ENCODE measurements at places on chromosomes 1 and 21.

- no peak for DNase-seq
These were observed 23.9 kb downstream of the TRPM2 start for GRCh38 chr21:44377201-44377921.

DNA sequence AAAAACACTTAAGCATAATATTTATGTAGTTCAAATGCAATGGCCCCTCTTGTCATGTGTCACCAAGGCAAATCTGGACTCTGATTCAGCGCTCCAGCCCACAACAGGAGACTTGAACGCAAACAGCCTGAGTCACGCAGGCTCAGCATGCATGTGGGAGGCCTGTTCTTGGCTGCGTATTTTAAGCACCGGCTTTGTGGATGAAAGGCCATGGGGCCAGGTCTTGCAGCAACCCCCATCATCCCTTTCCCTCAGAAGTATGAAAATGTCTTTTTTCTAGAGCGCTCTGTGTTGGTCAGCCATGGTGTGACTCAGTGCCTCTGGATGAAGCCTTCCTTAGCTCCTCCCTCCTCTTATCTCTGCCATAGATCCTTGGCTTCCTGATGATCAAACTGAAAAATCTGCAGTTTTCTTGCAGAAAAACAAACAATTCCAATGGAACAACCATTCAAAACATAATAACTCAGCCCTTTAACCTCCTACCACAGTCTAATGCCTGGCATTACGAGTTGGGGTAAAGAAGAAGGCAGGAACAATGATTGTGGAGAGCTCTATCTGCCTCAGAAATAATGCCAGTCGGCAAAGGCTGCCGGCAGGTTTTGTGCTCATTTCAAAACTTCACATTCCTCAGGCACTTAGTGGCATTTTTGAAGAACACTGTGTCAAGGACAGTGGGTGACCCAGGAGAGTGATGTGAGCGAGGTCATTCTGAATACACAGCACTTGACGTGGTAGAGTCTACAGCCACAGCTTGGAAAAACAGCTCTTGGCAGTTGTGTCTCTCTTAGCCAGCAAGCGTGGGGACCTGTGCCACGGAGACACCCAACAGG lies 167.5 kb downstream of the CLIC6 start:
- peak; percentile 61 for DNase-seq

GRCh38 chr21:14591882-14592281 lies 45.8 kb upstream of the SAMSN1 start:
- DNase-seq = peak; percentile 15

GRCh38 chr1:27400082-27400962 lies 7.9 kb downstream of the GPR3 start:
- DNase-seq = no peak

- DNase-seq = no peak
These were observed 33.7 kb downstream of the XCL2 start for GRCh38 chr1:168509875-168510791.

DNA sequence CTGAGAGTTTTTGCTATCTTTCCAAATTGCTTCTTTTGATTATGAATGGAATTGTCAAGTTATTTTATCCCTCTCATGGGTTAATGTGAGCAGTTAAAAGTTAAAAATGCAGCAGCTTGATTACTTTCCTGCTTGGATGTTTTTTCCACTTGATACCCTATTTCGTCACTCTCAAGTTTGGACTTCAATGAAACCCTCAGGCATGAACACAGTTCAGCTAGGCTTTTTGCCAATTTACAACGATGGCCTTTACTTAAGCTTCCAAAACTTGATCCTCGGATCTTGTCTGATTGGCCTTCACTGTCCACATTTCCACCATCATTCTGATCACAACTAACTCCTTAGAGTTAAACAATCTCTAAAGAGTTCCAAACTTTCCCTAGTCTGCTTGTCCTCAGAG lies 752.4 kb upstream of the PRMT6 start:
- no peak for DNase-seq

GRCh38 chr21:30234643-30235042 lies 18.7 kb upstream of the CLDN8 start:
- DNase-seq = no peak

- DNase-seq = peak; percentile 9
These were observed 249.6 kb upstream of the USP25 start for GRCh38 chr21:15480160-15480559.

DNA sequence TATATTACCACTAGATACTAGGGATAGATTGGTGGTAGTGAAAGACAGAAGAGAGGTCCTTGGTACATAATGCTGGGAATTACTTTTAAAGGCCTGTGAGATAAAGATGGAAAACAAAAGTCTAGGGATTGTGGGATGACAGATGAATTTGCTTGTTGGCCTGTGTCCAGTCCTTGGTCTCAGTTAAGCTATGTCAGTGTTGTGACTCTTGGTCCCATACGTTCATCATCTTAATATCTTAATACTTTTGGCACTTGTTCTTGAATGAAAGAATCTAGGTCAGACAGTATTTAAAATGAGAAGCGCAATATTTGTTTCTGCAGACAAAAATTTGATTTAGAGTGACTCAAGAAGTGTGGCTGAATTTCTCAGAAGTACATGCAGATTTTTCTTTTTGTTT lies 7.6 kb downstream of the RPL5 start:
- DNase-seq = no peak

DNA sequence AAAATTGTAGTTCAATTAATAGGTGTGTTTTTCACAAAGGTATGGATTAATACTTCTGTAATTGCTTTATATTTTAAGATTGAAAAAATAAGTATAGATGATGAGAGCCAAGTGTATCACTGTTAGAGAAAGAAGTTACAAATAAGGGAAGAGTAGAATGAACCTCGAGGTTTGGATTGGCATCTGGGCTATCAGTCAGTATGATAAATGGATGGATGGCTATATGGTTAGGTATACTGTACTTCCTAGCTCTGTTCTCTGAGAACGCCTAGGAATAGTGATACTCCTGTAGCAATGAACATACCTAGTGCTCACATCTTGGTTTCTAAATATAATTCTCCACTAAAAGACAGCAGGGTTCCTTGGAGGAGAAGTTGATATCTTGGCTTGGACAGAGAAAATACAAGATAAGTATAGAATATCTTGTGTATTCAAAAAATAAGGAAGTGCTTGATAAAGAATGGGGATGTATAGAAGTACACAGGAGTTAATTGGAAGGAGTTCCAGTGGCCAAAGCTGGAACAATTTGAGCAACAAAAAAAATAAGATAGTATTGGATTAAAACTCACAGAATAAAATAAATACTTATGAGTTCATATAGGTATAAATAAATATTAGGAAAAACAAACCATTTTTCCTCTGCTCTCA lies 12.4 kb downstream of the IPO9 start:
- DNase-seq = no peak

GRCh38 chr1:16032388-16033102 lies 10.7 kb downstream of the CLCNKA start:
- peak; percentile 63 for DNase-seq

GRCh38 chr1:218665221-218665620 lies 320.1 kb downstream of the TGFB2 start:
- DNase-seq = no peak

DNA sequence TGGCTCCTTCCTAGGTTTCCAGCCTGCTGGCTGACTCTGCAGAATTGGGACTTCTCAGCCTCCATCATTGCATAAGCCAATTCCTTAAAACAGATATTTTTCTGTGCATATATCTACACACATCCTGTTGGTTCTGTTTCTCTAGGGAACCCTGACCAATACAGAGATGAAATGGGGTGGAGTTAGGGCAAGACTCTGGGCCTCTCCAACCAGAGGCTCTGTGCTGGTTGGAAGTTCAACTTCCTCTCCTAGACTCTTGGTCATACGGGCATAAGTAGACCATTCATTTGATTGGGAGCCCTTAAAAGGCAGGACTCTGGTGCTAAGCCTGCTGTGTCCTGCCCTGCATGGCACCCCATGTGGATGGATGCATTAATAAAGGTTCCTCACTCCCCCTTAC lies 55.0 kb downstream of the CNIH3 start:
- no peak for DNase-seq

GRCh38 chr1:156707417-156708217 lies 2.2 kb upstream of the CRABP2 start:
- DNase-seq = no peak

DNA sequence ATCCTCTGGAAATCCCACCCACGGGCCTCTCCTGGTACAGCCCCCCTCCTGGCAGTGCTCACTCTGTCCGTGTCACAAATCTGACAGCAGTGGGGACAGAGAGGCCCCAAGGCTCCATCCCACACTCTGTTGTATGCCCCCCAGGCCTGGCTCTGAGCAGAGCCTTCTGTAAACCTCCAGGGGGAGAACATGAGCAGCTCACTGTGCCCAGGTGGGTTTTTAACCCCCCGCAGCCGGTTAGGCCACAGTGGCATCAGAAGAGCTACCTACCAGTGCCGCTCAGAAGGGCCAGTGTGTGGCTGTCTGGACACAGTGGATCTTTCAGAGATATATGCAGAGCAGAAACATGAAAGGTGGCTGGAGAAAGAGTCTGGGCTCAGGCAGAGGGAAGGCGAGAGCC lies 12.0 kb upstream of the GPR153 start:
- DNase-seq = no peak

DNA sequence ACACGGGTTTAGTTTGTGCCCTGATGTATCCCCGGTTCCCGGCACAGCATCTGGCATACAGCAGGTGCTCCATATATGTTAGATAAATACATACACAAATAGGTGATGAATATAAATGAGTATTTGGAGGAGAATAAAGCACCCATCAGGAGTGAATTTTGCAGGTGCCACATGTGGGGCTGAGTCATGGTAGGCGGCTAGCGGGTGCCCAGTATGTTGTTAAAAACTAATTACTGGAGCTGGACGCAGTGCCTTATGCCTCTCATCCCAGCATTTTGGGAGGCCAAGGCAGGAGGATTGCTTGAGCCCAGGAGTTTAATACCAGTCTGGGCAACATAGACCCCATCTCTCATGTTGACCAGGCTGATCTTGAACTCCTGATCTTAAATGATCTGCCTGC lies 16.7 kb upstream of the WASF2 start:
- no peak for DNase-seq

- no peak for DNase-seq
These were observed 160.2 kb downstream of the DHRS3 start for GRCh38 chr1:12457771-12458170.

DNA sequence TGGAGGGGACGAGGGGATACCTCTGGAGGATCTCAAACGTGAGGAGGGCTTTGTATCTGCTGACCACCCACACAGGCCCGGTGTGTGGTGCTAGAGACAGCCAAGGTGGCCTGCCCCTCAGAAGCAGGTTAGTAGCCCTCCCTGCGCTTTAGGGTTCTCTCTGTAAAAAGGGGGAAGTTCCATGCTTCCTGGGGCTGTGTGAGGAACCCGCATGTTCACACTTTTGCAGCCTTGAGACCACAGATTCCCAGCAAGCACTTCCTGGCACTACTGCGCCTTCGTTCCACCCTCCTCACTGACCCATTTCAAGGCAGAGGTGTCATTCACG lies 7.9 kb upstream of the GUCA2B start:
- no peak for DNase-seq

- DNase-seq = no peak
These were observed 55.5 kb upstream of the PSEN2 start for GRCh38 chr1:226814751-226815537.

- DNase-seq = no peak
These were observed 161.5 kb downstream of the HFM1 start for GRCh38 chr1:91243171-91243570.

Data from stimulated activated CD4-positive, alpha-beta T cell treated with anti-CD3 and anti-CD28 coated beads, Interleukin-4, amount 100 ng/mL, for 24 hours (primary cell).